Activated naive CD4-positive, alpha-beta T cell treated with Interleukin-2 at 50 U/mL for 16 hours (primary cell): ENCODE measurements at places on chromosomes 1 and 21.

- no peak for DNase-seq
Observed at GRCh38 chr1:51324251-51325010, 5.9 kb downstream of the TTC39A start.

DNA sequence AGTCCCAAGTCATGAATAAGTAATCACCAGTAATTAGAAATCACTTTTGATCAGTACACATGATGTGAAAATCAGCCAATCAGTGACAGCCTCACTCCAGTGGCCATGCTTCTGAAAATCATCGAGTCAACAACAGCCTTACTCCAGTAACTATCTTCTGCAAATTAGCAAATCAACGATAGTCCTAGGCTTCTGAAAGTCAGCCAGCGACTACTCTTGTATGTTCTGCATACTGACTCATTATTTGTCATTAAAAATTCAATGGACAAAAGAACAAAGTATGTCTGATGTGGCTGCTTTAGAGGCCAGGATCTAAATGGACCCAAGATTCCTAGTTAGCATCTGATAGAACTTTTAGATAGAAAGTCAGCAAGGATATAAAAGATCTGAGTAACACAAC lies 102.5 kb downstream of the GPR52 start:
- DNase-seq, result no peak

DNA sequence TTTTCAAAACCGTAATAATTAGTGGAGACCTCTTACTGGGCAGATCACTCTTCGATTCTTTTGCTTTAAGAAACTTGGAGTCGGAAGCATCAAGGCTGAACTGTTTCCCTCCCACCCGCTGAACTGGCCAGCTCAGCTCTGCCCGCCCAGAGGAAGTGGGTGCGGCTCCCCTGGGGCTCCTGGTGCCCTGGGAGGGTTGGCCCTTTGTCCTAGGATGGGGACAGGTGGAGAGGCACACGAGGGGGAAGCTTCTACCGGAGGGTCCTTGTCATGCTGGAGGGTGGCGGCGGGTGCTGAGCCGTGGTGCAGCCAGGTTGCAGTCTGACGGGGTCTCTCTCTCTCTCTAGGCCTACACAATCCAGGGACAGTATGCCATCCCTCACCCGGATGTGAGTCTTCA lies 64.3 kb upstream of the COL6A1 start:
- DNase-seq, result no peak

GRCh38 chr1:222601257-222601656 lies 11.5 kb upstream of the TAF1A start:
- no peak for DNase-seq

DNA sequence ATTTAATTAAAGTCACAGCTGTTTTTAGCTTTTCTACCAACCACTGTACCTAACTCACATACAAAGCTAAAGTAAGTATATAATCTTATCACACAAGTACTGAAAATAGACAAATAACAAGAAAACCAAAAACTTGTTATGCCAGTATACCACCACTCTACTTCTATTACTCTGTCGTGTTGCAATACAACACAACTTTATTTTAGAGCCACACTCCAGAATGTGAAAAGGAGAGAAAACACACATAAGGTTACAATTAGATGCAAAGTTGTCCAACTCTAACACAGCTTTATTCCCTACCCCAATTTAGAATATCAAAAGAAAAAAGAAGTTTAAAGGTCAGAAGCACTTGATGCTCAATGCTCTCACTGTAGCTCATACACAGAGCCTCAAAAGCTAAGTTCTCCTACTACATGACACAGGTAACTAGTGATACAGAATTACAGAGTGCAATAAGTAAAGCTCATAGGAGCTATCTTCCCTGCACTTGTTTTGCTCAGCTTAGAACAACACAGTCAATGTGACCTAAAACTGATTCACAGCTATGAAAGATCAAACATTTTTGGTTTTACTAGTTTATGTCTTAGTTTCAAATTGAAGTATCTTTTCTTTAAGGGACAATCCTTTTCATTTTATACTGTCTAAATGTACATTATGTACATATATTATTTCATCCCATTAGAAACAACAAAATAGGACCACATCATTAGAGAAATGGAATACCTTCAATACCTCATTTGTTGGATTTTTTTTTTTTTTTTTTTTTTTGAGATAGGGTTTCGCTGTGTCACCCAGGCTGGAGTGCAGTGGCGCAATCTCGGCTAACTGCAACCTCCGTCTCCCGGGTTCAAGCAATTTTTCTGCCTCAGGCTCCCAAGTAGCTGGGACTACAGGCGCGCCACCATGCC lies 29.2 kb downstream of the EYA3 start:
- no peak for DNase-seq

- DNase-seq, result no peak
Observed at GRCh38 chr1:160681891-160682140, 29.8 kb downstream of the CD48 start.

GRCh38 chr21:38337793-38338192 lies 81.0 kb downstream of the KCNJ15 start:
- DNase-seq, result no peak

DNA sequence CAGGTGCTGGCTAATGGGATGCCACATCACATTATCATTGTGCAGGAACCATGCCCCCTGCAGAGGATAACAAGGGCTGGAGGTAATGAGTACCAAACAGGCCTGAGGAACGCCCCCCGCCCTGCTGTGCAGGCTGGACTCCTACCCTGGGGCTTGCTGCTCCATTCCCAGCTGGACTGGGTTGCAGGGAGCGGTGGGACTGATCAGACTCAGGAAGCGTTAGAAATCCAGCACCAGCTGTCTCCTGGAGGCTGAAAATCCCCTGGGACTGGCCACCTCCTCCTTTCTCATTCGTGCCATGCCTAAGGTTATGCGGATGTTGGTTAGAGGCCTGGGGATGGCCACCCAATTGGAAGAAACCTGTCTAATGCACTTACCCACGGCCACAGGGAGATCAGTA lies 36.9 kb upstream of the POU3F1 start:
- DNase-seq, result no peak

DNA sequence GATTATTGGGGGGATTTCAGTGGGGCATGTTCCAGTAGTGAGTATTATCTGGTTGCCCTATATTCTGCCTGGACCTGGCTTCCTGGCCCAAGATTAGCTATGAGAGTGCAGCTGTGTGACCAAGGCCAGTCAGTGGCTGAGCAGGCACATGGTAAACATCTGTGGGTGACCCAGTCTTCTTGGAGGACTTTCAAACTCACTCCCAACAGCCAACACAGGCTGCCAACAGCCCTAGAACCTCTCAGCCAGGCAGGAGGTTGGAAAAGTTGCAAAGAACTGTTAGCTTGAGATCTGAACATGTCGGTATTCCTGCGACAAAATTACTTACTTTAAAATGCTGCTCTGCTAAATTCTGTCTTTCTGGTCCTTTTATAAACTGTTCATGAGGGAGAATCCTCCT lies 192.4 kb downstream of the TGFBR3 start:
- DNase-seq, result no peak
